ENCODE measurements at places on chromosomes 4 and X. TPM values are rescaled to one million over a fixed set of nuclear protein-coding genes. Genes with fewer than 3 reads are reported as not detected.

- no peak overlapping the region for H3K27ac ChIP-seq
- H3K4me3 ChIP-seq = no peak overlapping the region
- no peaks in the 10 kb centered on the region for H3K27me3 ChIP-seq
- H3K4me1 ChIP-seq = no peaks in the 10 kb centered on the region
- H3K36me3 ChIP-seq = no peaks in the 10 kb centered on the region
These were observed 221.7 kb downstream of the APBB2 start for GRCh38 chr4:40992472-40993295.

DNA sequence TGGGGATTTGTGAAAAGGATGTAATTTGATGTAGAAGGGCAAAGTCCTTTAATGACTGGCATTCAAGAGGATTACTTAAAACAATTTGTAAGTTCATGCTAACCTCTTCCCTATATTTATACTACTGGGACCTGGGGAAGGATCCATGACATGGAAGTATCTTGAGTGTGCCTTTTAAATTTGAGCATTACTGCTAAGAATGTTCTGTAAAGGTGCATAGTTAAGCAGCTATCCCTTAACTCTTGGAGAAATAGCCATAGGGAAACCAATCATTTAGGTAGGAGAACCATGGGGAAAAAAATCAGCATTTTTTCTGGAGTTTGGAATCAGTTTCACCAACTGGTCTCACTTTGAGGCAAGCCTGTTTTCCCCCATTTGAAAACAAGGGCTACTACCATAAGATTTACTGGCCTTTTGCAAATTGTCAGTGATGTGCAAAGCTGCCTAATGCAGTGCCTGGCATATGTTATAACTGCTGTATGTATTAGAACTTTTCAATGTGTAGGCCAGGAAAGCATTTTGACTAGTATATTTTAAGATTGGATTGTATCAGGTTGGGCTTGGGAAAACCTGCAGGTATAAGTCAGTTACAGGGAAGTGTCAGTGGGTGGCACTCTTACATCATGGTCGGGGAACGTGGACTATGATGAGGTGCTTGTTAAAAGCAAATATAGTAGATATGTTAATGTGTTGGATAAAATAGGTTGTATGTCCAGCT is 72.1 kb downstream of the PRSS12 start:
- H3K36me3 ChIP-seq = no peaks in the 10 kb centered on the region
- H3K27ac ChIP-seq = peak overlapping the region; percentile 8
- H3K4me1 ChIP-seq = no peaks in the 10 kb centered on the region

Gene HSD17B13
- 1.6 TPM for total RNA-seq

- no peak overlapping the region for H3K27ac ChIP-seq
- H3K4me3 ChIP-seq = no peak overlapping the region
These were observed 85.7 kb downstream of the TEX13C start for GRCh38 chrX:125405339-125405738.

Gene GPR119
- not detected for total RNA-seq

DNA sequence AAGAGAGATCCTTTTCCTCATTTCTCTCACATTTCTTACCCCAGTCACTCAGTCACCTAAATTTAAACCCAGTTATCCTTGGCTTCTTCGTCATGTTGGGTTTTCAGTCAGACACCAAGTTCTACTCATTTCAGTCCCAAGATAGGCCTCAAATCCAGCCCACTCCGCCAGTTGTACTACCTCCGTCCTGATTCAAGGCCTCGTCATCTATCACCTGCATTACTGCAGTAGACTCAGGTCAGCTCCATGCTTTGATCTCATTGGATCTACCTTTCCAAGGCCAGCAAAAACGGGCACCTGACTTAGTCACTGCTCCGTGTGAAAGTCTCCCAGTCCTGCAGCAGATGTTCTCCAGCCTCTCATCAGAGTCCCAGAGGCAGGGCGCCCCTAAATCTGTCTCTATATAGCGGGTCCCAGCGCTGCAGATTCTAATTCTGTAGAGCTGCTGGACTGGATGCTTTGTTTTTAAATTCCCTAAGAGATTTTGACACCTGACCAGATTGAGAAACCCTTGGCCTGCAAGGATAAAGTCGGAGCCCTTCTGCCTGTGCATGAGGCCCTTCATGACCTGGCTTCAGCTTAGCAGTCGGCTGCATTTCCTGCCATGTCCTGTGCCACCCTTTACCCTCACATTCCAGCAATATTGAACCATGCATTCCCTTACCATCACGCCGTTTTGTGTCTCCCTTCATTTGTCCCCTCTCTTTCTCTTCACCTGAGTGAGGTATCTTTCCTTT is 53.7 kb downstream of the ZFX start:
- H3K4me1 ChIP-seq = no peaks in the 10 kb centered on the region
- H3K27ac ChIP-seq = no peak overlapping the region
- no peak overlapping the region for H3K4me3 ChIP-seq
- H3K36me3 ChIP-seq = no peaks in the 10 kb centered on the region
- H3K27me3 ChIP-seq = no peaks in the 10 kb centered on the region

DNA sequence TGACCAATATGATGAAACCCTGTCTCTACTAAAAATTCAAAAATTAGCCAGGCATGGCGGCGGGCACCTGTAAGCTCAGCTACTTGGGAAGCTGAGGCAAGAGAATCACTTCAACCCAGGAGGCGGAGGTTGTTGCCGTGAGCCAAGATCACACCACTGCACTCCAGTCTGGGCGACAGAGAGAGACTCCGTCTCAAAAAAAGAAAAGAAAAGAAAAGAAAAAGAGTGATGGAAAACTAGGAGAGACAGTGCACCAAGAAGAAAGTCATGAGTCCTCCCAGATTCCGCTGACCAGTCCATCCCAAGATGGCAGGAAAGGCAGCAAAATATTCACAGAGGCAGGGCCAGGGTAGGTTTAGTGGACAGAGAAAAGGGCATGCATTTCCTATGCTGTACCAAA is 226.9 kb downstream of the ASMT start:
- no peak for DNase-seq
- no peaks in the 10 kb centered on the region for H3K27me3 ChIP-seq
- H3K27ac ChIP-seq = no peak overlapping the region
- H3K4me3 ChIP-seq = no peak overlapping the region

DNA sequence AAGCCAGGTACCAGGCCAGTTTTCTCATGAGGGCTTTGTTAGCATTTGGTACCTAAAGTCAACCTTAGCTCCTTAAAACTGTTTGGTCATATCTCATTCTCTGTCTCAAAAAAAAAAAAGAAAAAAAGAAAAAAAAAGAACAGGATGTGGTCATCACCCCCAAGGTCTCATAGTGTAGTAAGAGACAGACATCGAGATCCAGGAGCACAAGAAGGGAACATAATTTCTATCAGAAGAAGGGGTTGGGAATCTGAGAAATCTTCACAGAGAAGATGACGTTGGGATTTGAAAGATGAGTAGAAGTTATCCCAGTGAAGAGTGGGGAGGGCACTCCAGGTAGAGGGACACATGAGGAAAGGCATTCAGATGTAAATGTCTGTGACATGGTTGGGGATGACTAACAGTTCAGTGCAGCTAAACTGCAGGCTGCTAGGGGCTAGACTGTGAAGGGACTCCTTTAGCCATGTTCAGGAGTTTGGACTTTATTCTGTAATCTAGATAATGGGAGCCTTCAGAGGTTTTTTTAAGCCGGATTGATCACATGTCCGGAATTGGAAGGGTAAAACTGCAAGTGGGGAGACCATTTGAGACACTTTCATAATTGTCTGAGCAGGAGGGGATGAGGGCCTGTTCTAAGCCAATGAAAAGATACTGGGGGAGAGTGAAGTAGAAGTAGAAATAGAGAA is 26.9 kb upstream of the GJB1 start:
- no peak overlapping the region for H3K4me3 ChIP-seq
- H3K27ac ChIP-seq = no peak overlapping the region
- H3K27me3 ChIP-seq = peaks cover 28% of the 10 kb centered on the region
- no peaks in the 10 kb centered on the region for H3K4me1 ChIP-seq

GRCh38 chrX:23953908-23954269 is 46.1 kb downstream of the CXorf58 start:
- H3K27me3 ChIP-seq = no peaks in the 10 kb centered on the region
- no peaks in the 10 kb centered on the region for H3K36me3 ChIP-seq
- H3K4me3 ChIP-seq = no peak overlapping the region
- no peaks in the 10 kb centered on the region for H3K4me1 ChIP-seq

- no peak overlapping the region for H3K27ac ChIP-seq
- H3K4me1 ChIP-seq = no peaks in the 10 kb centered on the region
- H3K4me3 ChIP-seq = no peak overlapping the region
- DNase-seq = no peak
These were observed 18.6 kb downstream of the PI4K2B start for GRCh38 chr4:25252230-25253070.

- no peaks in the 10 kb centered on the region for H3K27me3 ChIP-seq
- H3K27ac ChIP-seq = no peak overlapping the region
- no peak for DNase-seq
- no peaks in the 10 kb centered on the region for H3K36me3 ChIP-seq
These were observed 41.1 kb upstream of the AFF2 start for GRCh38 chrX:148459343-148459742.

- H3K27ac ChIP-seq = no peak overlapping the region
- no peaks in the 10 kb centered on the region for H3K4me1 ChIP-seq
- DNase-seq = no peak
- no peaks in the 10 kb centered on the region for H3K36me3 ChIP-seq
- no peaks in the 10 kb centered on the region for H3K27me3 ChIP-seq
These were observed 87.7 kb downstream of the SHROOM2 start for GRCh38 chrX:9873952-9874351.

- DNase-seq = no peak
- H3K4me1 ChIP-seq = no peaks in the 10 kb centered on the region
- H3K27ac ChIP-seq = peak overlapping the region; percentile 94
These were observed 783 bp downstream of the RBPJ start for GRCh38 chr4:26321373-26322221.

Gene SLC49A3
- total RNA-seq = 22.3 TPM

Gene OPRPN
- total RNA-seq = not detected

DNA sequence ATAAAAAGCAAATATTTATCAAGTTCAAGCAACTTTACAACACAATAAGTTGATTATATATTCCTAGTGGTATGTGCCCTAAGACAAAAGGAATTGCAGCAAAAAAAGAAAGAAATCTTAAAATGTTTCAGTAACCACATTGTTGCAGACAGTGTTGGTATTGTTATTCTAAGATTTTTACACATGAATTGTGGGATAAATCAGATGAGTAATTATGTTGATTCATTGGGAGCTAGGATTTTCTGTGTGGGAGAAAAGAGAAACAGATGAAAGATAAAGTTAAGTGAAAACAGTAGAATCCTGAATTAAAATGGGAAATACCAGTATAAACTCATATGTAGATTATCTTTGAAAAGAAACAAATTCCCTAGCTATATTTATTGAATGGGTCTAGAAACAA is 362.4 kb downstream of the PPP3CA start:
- H3K4me3 ChIP-seq = no peak overlapping the region
- H3K27ac ChIP-seq = no peak overlapping the region
- no peaks in the 10 kb centered on the region for H3K36me3 ChIP-seq
- no peaks in the 10 kb centered on the region for H3K27me3 ChIP-seq
- H3K4me1 ChIP-seq = no peaks in the 10 kb centered on the region

Gene USP51
- 0.66 TPM for total RNA-seq

Gene COL25A1
- 11.0 TPM for total RNA-seq

Gene SORBS2
- total RNA-seq = 105 TPM

GRCh38 chr4:111362941-111363361 is 740.1 kb upstream of the PITX2 start:
- no peaks in the 10 kb centered on the region for H3K27me3 ChIP-seq
- H3K27ac ChIP-seq = no peak overlapping the region
- H3K4me3 ChIP-seq = no peak overlapping the region

DNA sequence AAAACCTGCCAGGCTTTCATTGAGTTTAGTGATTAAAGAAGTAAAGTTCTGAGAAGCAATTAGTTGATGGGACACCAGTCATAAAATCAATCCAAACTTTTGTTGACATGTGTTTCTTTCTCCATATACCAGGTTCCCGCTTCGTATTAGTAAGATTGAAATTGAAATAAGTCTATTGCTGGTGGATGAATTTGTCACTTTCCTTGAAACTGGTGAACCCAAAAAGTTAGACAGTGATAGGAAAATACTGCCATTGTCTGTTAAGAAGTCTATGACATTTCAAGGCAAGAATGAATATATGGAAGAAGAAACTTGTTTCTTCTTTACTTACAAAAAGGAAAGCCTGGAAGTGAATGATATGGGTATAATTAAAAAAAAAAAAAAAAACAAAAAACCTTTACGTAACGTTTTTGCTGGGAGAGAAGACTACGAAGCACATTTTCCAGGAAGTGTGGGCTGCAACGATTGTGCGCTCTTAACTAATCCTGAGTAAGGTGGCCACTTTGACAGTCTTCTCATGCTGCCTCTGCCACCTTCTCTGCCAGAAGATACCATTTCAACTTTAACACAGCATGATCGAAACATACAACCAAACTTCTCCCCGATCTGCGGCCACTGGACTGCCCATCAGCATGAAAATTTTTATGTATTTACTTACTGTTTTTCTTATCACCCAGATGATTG is at the start of gene CD40LG:
CD40LG (plus strand) TSS at position 482 of the 684 bp plus-strand sequence; CDS start at position 573, 91 bp downstream.
- no peak for DNase-seq
- no peak within 1 kb of the TSS for H3K4me3 ChIP-seq
- no peaks in the 10 kb centered on the region for H3K36me3 ChIP-seq
- H3K27me3 ChIP-seq = peaks cover 30% of the 10 kb centered on the region

Gene XAGE3
- total RNA-seq = not detected
